ENCODE measurements at places on chromosomes 3 and 15. TPM values are rescaled to one million over a fixed set of nuclear protein-coding genes. Genes with fewer than 3 reads are reported as not detected.

Gene RFC4
- total RNA-seq, result 23.8 TPM

Gene ZPLD1
- not detected for total RNA-seq

Gene THOC7
- 13.8 TPM for total RNA-seq

DNA sequence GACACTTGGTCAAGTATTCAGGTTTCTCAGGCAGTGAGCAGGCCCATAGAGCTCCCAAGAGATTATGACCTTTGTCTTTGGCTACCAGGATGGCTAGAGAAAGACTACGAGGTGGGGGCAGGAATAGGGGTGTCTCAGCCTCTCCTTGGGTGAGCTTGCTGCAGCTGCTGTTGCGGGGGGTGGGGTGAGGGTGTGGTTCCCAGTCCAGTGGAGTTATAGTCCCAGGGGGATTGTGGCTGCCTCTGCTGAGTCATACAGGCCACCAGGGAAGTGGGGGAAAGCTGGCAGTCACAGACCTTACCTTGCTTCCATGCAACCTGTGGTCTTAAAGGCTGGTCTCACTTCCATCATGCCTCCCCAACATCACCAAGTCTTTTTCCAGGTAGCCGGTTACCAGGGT, 31.7 kb downstream of the ATP2C1 start:
- H3K36me3 ChIP-seq, result no peaks in the 10 kb centered on the region
- H3K27ac ChIP-seq, result no peak overlapping the region
- no peak overlapping the region for H3K4me3 ChIP-seq

DNA sequence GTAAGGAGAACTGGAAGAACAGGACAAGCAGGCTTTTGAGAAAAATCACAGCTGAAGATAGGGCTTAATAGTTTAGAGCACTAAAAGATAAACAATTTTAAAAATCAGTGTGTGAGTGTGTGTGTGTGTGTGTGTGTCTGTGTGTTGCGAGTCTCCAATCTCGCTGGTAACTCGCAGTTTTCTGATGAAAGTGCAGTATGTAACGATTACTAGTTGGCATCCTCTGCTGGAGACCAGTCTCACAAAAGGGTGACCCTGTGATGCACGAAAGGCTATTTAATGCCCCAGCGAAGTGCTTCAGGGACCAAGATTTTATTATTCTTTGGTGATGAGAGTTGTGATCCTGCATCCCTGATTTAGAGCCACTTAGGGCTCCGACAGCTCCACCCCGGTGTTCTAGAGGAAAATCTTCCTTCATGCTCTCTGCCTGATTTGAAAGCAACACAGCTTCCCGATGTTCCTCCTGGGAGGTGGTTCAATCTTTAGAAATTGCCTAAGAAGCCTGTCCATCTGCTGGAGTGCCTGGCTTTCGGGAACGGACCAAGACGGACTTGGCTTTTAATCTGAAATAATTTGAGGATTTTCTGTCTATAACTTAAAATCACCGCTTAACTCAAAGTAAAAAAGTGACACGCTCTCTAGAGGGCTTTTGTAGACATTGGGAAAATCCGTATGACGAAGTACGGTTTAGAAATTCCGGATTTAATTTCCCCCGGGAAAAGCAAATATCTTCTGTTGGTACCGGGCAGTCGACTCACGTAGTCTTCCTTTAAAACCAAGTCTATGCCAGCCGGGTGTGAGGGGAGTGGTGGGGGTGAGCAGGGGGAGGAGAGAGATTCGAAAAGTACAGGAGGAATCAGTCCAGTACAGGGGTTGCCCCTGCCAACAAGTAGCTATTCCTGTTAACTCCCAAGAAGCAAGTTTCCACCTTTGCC, 1.1 kb upstream of the ALCAM start:
- no peaks in the 10 kb centered on the region for H3K36me3 ChIP-seq
- H3K27ac ChIP-seq, result peak overlapping the region; percentile 91
- peak; percentile 85 for DNase-seq
- no peaks in the 10 kb centered on the region for H3K27me3 ChIP-seq
- peak overlapping the region; percentile 82 for H3K4me3 ChIP-seq

GRCh38 chr15:73493922-73494321, 51.0 kb downstream of the REC114 start:
- no peak overlapping the region for H3K27ac ChIP-seq
- H3K36me3 ChIP-seq, result no peaks in the 10 kb centered on the region
- no peaks in the 10 kb centered on the region for H3K4me1 ChIP-seq
- DNase-seq, result no peak

Measured in ascending aorta (tissue), 2 donors.